ENCODE measurements at places on chromosomes 6 and 20. TPM values are rescaled to one million over a fixed set of nuclear protein-coding genes. Genes with fewer than 3 reads are reported as not detected.

GRCh38 chr20:17161673-17162481 is 65.0 kb upstream of the PCSK2 start:
- DNase-seq, result no peak

GRCh38 chr6:148915810-148916209 is 169.0 kb downstream of the UST start:
- no peak for DNase-seq

GRCh38 chr6:100620085-100620840 is 155.5 kb upstream of the SIM1 start:
- no peak for DNase-seq

DNA sequence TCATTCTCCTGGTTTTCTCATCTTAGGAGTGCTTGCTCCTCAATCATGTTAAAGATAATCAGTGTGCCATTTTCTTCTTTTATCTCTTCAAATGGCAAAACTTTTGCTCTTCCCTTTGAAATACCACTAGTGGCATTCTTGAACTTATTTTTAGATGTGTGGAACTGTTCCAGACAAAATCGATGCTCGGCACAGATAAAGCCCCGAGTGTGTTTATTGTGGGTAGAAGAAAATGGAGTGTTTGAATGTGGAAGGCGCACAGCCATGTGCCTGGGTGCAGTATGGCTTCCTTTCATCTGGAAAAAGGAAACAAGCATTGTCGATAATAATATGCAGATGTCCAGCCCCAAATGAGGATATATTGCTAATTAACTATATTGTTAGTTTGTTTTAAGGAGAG is 42.4 kb downstream of the ISM1 start:
- no peak for DNase-seq

DNA sequence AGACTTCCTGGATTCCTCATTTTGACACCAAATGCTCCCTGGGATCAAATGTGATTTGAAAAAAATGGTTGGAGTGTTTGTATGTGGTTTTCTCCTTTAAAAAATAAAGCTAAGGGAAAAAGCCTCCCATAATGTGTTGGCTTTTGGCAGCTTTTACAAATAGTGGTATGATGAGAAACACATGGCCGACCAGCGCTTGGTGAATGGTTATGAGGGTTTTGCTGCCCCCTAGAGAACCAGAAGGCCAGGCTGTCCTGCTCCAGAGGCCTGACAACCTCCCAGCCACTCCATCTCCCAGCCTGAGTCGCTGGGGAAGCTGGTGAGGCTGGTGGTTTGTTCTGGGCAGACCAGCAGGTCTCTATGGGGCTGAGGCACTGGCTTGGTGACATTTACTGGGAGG is 69.3 kb downstream of the CLIC5 start:
- DNase-seq, result peak; percentile 89

DNA sequence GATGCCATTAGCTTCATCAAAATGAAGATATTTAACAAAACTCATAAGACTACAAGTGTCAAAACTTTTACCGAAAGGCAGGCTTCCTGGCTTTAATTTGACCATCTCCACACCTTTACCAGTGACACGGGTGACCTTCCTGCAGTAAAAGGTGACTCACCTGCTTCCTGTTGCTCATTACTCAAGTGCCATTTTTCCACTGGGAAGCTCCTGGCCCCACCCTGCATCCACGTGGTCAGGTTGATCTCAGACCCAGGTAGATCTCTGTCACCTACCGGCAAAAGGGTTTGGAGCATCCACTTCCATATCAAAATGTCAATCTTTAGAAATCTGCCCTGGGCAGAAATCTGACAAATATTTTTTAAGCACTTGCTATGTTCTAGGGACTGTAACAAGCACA is 31.9 kb upstream of the CDH4 start:
- no peak for DNase-seq

- no peak for DNase-seq
Measured at GRCh38 chr20:47141941-47142773, 214.3 kb downstream of the ZMYND8 start.

DNA sequence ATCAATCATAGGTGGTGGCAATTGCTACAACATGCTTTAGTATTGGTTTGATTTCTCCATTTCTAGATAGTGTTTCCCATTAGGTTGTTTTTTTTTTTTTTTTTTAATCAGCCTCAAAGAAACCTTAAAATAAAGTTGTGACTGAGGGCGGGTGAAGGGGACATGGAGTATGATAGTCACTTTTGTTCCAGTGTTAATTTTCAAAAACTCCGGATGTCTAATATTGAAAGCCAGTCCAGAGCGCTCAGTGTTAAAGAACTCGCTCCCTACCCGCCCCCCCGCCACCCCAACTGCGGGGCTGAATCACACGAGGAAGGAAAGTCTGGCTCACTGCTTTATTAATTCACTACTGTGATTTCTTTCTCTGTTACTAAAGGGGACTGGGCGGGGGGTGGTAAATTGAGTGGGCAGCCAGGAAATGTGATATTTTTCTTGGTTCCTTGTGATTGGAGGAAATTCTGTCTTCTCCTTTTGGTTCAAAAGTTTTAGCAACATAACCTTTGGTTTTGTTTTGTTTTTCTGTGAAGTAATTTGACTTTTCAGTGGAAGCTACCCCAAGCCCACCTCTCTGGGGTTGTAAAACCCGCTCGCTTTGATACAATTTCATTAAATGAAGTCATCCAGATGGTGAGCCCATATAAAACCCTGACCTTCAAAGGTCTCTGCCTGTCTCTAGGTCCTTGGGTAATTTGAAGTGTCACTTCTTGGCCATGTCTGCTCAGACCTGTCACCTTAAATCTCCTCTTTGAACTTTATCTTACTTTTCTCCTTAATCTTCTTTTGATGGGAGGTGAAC is 38.0 kb downstream of the TNFAIP3 start:
- DNase-seq, result no peak

DNA sequence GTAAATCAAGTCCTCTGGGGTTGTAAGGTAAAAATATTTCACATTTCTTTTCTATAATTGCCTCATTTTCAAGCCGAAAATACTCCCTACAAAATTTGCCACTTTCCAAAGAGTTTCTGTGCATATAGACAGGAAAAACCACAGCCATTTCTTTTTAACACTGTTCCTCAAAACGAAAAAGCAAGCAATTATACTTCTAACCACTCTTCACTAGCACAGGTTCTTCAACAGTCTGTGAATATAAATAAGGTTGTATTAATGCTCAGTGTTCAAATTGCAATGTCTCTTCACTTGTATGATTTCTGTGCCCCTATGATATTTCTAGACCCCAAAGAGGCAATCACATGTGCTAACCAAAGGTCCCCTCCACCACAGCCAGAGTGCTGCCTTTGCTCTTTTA is 206.0 kb downstream of the SIM1 start:
- no peak for DNase-seq

- DNase-seq, result no peak
Measured at GRCh38 chr20:59300333-59301081, at the start of gene EDN3. TSS of gene EDN3 (plus strand) at chr20:59300611. CDS start at chr20:59300813, 202 bp downstream.

DNA sequence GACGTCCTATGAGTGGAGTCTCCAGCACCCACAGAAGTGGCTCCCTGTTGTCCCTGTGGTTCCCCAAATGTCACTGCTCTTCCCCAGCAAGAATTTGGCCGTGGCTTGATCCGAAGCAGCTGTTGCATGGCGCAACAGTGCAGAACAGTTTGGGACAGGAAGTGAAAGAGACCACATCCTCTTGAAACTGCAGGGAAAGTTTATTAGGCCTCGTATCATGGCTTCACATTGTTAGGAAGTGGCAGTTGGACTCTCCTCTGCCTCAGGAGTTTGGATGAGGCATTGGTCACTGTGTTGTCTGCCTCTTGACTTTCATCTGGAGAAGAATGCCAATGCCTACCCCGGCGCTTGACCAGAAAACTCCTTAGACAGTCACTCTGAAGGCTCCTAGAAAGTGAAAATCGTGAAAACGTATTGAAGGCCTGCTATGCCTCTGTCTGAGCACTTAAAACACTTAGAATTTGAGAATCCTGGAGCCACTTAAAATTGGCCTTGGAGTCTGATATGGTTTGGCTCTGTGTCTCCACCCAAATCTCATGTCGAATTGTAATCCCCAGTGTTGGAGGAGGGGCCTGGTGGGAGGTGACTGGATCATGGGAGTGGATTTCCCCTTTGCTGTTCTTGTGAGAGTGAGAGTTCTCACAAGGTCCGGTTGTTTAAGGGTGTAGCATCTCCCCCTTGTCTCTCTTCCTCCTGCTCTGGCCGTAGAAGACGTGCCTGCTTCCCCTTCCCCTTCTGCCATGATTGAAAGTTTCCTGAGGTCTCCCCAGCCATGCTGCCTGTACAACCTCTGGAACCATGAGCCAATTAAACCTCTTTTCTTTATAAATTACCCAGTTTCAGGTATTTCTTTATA is 334.9 kb upstream of the JARID2 start:
- DNase-seq, result no peak

DNA sequence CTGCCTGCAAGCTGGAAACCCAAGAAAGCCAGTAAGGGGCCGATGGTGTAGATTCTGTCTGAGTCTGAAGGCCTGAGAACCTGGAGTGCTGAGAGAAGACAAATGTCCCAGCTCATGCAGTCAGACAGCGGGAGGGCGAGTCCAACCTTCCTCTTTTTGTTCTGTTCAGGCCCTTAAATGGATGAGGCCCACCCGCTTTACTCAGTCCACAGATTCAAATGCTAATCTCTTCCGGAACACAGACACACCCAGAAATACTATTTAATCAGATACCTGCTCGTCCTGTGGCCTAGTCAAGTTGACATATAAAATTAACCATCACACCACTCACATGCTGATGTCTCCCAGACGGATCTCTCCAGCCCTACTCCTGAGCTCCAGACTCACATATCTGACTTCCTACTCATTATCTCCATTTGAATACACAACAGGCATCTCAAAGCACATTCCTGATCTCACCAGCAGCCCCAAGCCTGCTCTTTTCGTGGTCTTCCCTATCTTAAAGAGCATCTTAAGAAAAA is 26.7 kb upstream of the SRC start:
- no peak for DNase-seq

DNA sequence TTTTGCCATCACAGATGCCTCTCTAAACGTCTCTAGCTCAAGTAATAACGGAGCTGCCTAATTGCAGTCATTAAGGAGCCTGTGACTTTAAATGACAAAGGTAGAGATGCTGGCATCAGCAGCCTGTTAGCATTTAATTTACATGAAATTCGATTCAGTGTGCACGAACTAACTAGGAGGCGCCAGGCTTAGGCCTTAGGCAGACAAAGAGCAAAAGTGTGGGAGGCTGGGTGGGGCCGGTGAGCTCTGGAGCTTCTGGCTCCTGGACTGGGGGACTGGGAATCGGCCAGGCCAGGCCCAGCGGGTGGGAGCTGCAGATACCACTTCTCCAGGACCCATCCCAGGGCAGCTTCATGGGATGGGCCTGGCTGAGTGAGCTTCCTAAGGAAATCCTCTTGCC is 170.0 kb upstream of the AGPAT4 start:
- DNase-seq, result no peak

GRCh38 chr20:5488823-5489222 is 172.1 kb upstream of the PROKR2 start:
- DNase-seq, result no peak

DNA sequence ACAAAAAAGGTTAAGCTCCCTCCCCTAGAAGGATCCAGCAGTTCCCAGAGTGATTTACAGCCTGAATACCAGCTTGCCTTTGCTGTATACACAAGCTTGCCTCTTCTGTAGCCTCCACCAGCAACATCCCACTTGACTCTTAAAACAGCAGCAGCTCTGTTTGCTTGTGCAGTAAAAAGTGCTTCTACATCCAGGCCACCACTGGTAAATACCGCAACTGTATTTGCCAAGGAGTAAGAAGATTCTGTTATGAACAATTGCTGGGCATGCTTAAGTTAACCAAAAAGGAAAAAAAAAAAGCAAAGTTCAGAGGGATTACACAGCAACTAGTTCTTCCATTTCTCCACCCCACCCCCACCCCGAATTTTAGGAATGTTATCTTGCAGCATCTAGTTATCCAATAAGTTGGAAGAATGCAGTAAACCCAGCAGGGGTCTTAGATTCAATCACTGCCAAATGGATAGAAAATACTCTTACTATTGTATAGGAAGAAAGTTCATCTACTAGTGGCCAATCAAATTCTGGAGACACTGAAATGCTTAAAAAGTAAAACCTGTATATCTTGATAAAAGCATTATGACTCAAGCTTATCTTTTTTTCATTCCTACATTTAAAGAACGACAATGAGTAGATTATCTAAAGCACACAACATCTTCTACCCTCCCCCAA is 4.8 kb downstream of the SALL4 start:
- no peak for DNase-seq

GRCh38 chr6:54188846-54189245 is 77.6 kb downstream of the MLIP start:
- DNase-seq, result no peak

GRCh38 chr6:103674790-103675189 is 1184.9 kb downstream of the HACE1 start:
- DNase-seq, result no peak

- no peak for DNase-seq
Measured at GRCh38 chr6:148708707-148709106, 38.1 kb upstream of the UST start.

DNA sequence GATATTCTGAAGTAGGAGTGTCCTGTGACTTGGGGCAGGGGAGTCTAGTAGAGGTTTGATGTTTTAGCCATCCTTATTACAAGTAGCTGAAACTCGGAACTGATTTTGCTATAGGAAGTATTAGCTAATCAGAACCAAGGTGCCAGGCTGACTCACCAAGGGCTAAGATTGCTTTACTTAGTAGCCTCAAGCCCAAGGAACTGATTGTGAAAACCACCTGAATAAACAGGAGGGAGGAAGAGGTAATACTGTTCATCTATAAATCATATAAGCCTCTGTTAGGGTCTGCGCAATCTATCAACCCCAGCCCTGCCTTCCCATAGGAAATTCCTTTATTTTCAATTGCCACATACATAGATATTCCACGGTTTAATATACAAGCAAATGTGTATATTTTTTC is 54.4 kb downstream of the GNAS start:
- DNase-seq, result peak; percentile 11

GRCh38 chr6:142336787-142337186 is 35.0 kb downstream of the ADGRG6 start:
- no peak for DNase-seq

GRCh38 chr20:1005452-1006027 is 3.4 kb upstream of the RSPO4 start:
- no peak for DNase-seq

- DNase-seq, result no peak
Measured at GRCh38 chr20:42609618-42610017, 580.1 kb downstream of the PTPRT start.

- DNase-seq, result no peak
Measured at GRCh38 chr6:168791917-168792316, 350.9 kb downstream of the SMOC2 start.

- no peak for DNase-seq
Measured at GRCh38 chr20:8344106-8344505, 212.0 kb downstream of the PLCB1 start.

Gene SPATS1
- not detected for total RNA-seq

Gene SAYSD1
- 17.6 TPM for total RNA-seq

Gene NKAPL
- total RNA-seq, result not detected

Gene ASIP
- not detected for total RNA-seq

Gene SALL4
- 1.8 TPM for total RNA-seq

Gene NFKBIE
- 11.1 TPM for total RNA-seq

Gene POLH
- total RNA-seq, result 28.2 TPM

Gene LRRC1
- 7.4 TPM for total RNA-seq

Gene FAM217A
- not detected for total RNA-seq

Gene APOM
- total RNA-seq, result 4.0 TPM

Gene ATP6V1G2
- total RNA-seq, result 8.8 TPM

Gene OLIG3
- not detected for total RNA-seq

Gene CTCFL
- not detected for total RNA-seq

Gene CCDC167
- total RNA-seq, result 22.7 TPM

Gene AKAP7
- 4.5 TPM for total RNA-seq

Gene SPEF1
- total RNA-seq, result 0.24 TPM

Gene PMEPA1
- 28.2 TPM for total RNA-seq

Measured in osteocyte (in vitro differentiated cells).